ENCODE measurements at places on chromosomes 5 and 9.

GRCh38 chr5:14672082-14672481 lies 7.6 kb downstream of the OTULIN start:
- DNase-seq = no peak

DNA sequence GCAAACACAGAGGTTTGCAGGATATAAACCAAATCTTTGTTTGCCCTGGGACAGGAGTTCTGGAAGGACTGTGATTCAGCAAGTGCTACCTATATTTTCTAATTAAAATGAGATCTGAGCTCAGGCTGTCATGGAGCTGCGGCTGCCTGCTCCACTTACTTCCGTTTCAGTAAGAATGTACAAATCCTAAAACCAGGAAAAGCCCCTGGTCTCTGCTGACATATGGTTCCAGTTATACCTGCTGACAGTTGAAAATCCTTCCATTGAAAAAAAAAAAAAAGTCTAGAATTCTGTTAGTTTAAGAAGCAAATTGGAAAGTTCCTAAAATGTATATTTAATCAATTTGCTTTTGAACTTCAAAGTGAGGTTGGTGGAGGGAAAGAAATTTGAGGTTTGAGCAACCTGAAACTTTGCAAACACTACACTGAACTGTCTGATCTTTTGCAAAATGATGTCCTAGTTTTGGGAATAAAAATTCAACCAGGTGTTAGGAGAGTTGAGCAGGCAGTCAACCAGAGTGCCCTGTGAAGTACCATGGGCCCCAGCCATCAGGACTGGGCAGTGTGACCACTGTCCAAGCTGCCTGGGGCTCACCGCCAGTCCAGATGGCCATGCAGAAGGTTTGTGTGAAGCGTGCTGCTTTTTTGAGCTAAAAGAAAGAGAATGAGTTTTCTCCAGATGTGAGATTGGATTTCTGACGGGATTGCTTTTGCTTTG lies 50.6 kb downstream of the SHB start:
- no peak for DNase-seq

- DNase-seq = no peak
Measured at GRCh38 chr5:139155333-139155732, 42.8 kb downstream of the SIL1 start.

DNA sequence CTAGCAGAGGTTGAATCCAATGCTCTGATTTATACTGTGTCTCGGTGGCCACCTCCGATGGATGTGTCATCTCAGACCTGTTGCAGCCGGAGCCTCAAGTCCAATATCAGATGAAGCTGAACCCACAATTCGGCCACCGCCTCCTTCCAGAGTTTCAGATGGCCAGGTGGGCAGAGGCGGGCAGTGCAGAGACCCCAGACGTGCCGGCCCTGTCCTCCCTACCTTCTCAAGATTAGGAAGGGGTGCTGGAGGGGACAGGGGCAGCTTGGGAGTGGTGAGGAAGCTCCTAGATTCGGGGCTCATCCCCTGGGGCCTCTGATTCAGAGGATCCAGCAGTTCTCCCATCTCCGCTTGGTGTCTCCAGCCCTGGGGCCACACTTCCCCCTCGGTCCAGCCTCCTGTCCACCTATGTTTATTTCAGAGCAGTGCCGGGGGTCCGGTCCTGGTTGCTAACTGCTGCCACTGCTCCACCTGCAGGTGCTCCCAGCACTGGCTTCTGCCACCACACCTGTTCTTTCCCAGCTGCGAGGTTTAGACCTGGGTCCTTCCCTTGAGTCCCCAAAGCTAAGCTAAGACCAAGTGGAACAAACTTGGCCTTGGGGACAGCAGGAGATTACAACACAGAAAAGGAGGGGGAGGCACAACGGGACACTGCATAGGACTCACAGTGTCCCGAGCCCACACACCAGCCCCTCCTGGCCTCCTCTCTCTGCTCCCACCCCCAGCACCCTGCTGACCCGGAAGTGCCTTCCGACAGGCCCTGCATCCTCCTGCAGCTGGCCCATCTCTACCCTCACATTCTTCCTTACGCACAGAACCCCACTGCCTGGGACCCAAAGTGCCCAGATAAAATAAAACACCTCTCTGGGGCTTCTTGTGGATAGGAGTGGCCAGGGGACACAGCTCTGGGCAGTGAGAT lies 81.6 kb downstream of the NTNG2 start:
- no peak for DNase-seq

DNA sequence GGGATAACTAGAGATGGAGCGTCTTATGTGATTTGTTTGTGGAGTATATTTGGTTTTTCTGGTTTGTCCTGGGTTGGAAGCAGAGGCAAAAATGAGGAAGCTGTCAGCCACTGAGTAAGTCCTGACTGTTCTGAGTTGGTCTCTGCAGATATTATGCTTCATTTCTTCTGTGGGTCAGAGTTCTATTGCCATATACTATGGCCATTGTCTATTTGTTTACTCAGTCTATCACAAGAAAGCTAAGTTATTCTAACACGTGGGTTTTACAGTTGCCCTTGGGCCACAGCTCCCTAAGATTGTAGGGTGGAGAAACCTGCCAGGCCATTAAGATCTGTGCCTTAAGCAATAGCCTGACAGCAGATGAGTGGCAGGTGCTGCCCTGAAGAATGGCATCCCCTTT lies 3.0 kb upstream of the CTSV start:
- peak; percentile 66 for DNase-seq

DNA sequence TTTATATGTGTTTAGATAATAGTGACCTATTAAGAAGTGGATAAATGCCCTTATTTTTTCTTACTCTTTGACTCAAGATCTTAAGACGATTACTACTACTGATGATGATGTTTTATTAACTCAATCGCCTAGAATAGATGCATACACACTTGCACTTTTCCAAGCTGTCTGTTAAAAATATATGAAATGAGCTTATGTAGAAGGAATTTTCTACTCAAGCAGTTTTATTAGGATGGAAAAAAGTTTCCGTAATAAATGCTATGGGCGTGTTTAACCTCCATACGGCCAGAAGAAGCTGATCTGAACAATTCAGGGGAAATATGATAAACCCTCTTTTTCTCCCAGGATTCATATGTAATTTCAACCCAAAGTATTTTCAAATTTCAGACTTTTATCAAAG lies 455.7 kb upstream of the MPDZ start:
- DNase-seq = no peak

- DNase-seq = no peak
Measured at GRCh38 chr5:79705632-79706031, 16.0 kb downstream of the CMYA5 start.

DNA sequence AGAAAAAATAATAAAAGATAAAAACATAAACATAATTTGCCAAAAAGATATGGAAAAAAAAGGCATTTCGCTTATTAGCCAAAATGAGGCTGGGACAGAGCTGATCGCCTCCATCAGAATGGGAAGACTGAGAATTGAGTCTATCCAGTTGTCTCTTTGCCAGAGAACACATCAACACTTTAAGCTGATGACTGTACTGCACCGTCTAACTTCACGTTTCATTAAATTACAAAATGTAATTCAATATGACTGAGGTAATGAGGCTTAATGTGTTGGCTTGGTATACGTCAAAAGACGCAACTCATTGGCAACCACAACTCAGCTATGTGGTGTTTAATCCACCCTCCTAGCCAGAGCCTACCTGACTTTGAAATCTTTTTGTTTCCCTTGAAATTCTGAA lies 462.7 kb upstream of the CD180 start:
- DNase-seq = no peak

DNA sequence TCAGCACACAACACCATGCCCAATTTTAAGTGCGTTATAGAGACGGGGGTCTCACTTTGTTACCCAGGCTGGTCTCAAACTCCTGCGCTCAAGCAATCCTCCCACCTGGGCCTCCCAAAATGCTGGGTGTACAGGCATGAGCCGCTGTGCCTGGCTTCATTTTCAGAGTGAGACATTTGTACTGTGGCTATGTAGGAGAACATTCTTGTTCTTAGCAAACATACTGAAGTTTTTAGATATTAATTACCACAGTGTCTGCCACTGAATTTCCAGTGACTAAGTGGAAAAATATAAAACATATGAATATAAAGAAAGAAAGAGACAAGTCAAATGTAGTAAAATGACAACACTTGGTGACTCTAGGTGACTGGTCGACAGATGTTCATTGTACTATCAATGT lies 20.9 kb downstream of the BTNL9 start:
- no peak for DNase-seq

DNA sequence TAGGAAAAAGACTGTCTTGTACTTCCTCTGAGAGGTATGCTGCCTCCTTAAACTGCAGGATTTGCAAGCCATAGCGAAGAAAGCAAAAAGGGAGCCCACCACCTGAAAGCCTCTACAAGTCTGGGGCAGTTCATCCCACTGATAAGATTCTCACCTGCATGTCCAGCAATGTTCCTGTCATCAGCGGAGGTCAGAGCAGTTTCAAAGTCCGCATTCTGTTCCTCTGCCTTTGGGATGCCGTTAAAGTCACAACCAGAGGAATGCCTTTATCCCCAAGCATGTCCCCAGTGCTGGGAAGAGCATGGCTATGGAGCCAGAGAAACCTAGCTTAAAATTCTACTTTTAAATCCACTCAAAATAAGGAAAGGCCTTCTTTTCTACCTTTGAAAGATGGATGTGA lies 220.5 kb downstream of the GLIS3 start:
- DNase-seq = no peak

DNA sequence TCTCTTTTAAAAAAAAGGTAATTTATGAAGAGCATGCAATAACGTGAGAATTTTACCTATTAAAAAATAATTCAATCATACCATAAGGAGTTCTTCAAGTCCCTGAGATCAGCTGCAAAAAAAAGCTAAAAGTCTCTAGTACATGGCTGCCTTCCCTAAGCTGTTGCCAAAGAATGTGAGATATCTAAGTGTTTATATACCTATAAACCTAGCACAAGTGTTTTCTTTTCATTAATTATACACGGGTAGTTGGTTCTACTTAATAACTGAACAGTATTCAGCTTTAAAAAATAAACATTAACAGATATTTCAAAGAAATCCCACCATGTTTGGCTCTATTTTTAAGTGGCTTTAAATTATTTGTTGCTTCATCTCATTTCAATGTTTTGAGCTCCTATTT lies 25.9 kb downstream of the FNBP1 start:
- DNase-seq = no peak

- DNase-seq = no peak
Measured at GRCh38 chr9:129626625-129627284, 792 bp downstream of the NTMT1 start.

GRCh38 chr5:43302481-43302880 lies 10.7 kb downstream of the HMGCS1 start:
- no peak for DNase-seq

Data from HAP-1 (cell line).